Suprapubic skin (tissue), 4 donors: ENCODE measurements at places on chromosomes 12 and 14.
A peak's percentile ranks its signal among the peaks of the same experiment; 100 is the strongest.

DNA sequence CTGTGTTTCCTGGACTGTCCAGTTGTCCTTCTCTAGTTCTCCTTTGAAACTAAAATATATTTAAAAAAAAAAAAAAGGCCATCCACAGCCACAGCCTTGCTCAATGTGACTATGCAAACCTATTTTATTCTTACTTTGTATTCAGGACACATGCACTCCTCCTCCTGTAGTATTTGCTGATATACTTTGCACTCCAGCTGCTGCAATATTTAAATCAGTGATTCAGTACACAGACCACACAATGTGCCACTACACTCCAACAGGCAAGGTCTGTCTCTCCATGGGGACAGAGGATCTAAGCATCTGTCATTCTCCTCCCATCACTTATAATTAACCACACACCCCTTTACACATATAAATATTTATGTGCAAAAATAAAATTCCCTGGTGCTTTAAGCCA, 40.2 kb upstream of the CCDC196 start:
- no peak overlapping the region for H3K4me3 ChIP-seq
- no peaks in the 10 kb centered on the region for H3K27me3 ChIP-seq
- H3K36me3 ChIP-seq, result no peaks in the 10 kb centered on the region
- peaks cover 6% of the 10 kb centered on the region for H3K4me1 ChIP-seq
- DNase-seq, result no peak

DNA sequence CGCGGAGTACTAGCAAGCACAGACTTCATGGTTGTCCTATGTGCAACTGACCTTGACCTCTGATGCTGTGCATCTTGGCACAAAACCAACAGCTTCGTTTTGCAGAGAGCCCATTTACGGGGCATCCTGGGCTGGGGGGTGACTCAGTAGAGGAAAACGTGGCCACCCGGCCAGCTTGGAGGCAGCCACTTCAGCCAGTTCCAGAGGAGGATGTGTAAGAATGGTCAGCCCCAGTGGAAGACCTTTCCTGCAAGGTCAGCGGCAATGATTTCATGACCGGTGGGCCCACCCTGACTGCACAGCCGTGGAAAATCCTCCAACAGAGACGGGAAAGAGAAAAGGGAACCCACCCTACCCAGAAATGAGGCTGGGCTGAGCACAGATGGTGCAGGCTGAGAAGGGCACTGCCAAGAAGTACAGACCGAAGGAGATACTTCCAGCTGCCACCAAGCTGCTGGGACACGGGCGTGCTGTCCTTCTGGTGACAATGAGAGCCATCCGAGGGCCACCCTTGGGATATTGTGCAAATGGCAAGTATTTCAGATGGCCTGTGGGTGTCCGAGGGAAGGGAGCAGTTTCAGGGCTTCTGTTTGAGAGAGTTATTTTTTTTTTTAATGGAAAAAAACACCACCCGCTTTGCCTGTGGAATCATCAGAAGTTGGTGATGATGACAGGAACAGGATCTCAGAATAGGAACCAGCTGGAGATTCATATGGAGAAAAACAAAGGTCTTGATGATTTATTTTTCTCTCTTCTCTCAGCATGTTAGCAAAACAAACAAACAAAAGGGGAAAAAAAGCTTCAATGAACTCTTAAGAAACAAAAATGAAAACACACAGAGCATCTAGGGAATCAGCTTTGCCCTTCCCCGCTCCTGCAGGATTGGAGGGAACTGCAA, 120.2 kb upstream of the RFLNA start:
- H3K27me3 ChIP-seq, result peaks cover 3% of the 10 kb centered on the region
- H3K27ac ChIP-seq, result peak overlapping the region; percentile 18
- no peak overlapping the region for H3K4me3 ChIP-seq
- H3K4me1 ChIP-seq, result no peaks in the 10 kb centered on the region
- DNase-seq, result no peak

GRCh38 chr14:101409006-101409543, 152.2 kb upstream of the DIO3 start:
- H3K27me3 ChIP-seq, result peaks cover 15% of the 10 kb centered on the region
- H3K36me3 ChIP-seq, result no peaks in the 10 kb centered on the region
- DNase-seq, result no peak
- no peak overlapping the region for H3K4me3 ChIP-seq

- H3K4me1 ChIP-seq, result peaks cover 88% of the 10 kb centered on the region
- no peaks in the 10 kb centered on the region for H3K27me3 ChIP-seq
- no peaks in the 10 kb centered on the region for H3K36me3 ChIP-seq
- no peak overlapping the region for H3K27ac ChIP-seq
Observed at GRCh38 chr12:67275380-67275913, 6.3 kb downstream of the CAND1 start.

DNA sequence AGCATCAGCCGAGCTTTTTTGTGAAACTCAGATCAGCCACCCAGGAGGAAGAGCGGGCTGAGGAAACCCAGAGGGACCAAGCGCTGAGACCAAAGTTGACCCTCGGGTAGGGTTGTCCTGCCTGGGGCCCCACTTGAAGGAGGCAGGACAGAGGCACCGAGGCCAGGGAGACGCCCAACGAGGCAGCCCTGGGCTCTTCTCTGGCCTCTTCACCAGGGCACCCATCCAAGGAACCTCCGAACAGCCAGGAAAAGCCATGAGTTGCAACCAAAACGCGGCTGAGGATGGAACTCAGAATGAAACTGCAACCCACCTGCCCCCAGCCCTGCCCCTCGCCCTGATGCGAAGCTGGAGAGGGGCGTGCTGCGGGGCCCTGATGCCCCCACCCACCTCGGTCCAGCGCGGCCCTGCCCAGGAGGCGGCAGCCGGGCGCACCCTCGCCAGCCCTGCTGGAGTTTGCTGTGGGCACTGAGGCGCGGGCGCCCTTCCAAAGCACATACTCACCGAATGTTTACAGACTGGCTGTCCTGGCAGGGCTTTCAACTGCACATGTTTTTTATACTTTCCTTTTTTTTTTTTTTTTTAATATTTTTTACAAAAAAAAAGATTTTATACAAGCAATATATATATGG, 41.9 kb downstream of the JDP2 start:
- DNase-seq, result peak; percentile 70
- no peak overlapping the region for H3K4me3 ChIP-seq
- peaks cover 42% of the 10 kb centered on the region for H3K36me3 ChIP-seq
- H3K4me1 ChIP-seq, result peaks cover 18% of the 10 kb centered on the region
- no peaks in the 10 kb centered on the region for H3K27me3 ChIP-seq

DNA sequence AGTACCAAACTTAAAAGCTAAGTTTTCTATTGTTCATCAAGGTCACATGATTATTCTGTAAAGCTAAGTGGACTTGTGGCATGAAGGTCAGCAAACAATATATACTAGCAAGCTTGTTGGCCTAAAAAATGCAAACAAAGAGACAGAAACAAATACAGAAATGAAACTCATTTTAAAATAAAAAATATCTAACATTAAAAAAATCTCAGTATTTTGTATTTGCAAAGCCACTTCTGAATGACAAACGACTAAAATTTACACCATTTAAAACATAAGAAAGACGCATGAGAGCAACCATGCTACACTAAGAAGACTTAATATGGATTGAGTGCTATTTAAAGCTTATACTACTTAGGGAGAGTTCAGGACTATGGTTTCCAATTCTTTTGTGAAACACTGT, 72.8 kb upstream of the BBS10 start:
- peaks cover 6% of the 10 kb centered on the region for H3K4me1 ChIP-seq
- H3K4me3 ChIP-seq, result no peak overlapping the region
- no peak overlapping the region for H3K27ac ChIP-seq
- no peak for DNase-seq

DNA sequence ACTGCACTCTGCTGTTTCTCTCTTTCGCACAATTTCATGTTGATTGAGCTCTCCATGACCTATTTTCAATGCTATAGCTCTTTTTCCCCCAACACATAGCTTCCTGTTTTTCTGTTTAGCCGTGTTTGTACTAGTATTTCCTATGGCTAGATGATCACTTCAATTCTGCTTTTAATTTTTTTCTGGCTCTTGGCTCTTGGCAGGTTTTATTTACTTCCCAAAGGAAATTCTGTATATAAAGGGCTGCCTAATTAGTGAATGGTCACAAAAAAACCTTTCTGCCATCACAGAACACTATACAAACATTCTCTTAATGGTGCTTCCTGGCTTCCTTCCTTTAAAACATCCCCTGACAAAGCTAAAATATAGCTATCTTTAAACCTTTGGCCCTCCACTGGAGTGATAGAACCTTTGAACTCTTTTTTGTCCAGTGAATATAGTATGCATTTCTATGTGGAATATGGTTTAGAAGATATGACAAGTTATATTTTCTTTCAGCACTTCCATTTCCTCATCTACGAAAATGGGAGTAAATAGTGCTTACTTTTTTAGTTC, 88.2 kb downstream of the RASSF9 start:
- no peaks in the 10 kb centered on the region for H3K36me3 ChIP-seq
- H3K27me3 ChIP-seq, result no peaks in the 10 kb centered on the region
- no peak overlapping the region for H3K4me3 ChIP-seq
- no peak for DNase-seq

- H3K27ac ChIP-seq, result no peak overlapping the region
- no peak for DNase-seq
- peaks cover 6% of the 10 kb centered on the region for H3K36me3 ChIP-seq
Observed at GRCh38 chr12:108693751-108694150, 37.6 kb downstream of the CORO1C start.

DNA sequence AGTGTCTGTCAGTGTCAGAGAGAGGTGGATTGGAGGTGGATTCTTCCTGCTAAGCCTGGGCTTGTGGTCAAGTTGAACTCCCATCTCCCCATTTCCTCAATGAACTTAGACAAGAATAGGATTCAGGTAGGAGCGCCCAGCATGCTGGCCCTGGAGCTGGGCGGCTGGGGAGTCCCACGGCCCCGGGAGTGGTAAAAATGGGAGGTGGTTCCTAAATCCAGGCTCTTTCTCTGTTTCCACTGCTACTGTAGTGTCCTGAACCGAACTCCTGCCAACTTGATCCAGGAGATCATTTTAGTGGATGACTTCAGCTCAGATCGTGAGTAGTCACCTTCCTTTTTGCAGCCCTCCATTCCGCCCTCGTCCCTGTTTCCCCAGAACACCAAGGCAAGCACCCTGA, 65.1 kb downstream of the GALNT16 start:
- H3K4me1 ChIP-seq, result peaks cover 7% of the 10 kb centered on the region
- no peak overlapping the region for H3K27ac ChIP-seq
- H3K4me3 ChIP-seq, result no peak overlapping the region
- no peaks in the 10 kb centered on the region for H3K27me3 ChIP-seq
- peak; percentile 44 for DNase-seq

DNA sequence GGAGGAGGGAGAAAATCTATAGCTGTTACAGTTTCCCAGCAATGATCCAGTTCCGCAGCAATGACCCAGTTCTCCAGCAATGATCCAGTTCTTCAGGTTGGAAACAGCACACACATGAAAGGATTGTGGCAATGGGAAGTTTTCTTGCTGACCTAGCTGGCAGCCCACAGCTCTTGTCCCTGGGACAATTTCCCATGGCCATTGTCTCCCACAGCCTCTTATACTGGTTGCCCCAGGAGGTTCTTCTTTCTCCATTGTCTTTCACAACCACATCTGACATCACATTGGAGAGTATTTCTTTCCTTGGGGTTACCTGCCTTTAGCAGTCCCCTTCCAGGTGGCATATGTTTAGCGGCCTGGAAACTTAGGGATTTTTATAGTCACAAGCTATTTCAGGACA, 209.8 kb upstream of the PLEKHG7 start:
- no peaks in the 10 kb centered on the region for H3K36me3 ChIP-seq
- H3K4me1 ChIP-seq, result no peaks in the 10 kb centered on the region
- H3K27me3 ChIP-seq, result no peaks in the 10 kb centered on the region
- no peak overlapping the region for H3K27ac ChIP-seq
- DNase-seq, result no peak

DNA sequence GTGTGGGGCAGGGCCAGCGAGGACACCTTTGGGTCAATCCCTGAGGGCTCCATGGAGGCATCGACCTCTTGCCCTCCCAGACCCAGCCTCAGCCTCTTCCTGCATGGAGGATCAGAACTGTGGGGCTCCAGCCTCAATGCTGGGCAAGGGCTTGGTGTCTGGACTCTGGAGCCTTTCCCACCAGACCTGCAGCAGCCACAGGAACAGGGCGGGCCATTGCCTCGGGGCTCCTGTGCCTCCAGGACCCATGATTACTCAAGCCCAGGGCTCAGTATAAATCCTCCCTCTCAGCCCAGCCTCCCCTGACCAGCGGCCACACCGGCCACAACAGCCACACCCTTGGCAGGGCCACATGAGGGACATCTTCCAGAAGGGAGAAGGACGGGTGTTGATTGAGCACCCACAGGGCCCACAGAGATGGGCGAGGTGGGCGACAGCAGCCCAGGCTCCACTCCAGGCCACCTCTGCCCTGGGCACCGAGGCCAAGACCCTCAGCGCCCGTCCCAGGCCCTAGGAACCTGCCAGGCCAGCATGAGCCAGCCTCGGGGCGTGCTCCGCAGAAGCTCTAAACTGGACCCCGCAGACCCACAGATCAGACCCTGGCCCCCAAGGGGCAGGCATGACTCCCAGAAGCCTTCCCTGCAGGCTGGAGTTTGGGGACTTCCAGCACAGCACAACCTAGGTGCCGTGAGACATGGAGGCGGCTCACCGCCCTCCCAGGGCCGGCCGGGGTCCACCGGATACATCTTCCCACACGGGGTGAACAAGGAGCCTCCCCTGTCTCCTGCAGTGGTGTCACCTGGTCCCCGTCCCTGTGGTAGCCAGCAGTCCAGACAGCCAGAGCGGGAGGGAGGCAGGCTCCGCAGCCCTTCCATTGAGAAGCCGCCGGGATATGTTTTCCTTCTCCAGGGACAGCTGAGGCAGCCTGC, 25.1 kb downstream of the NCOR2 start:
- no peaks in the 10 kb centered on the region for H3K27me3 ChIP-seq
- DNase-seq, result peak; percentile 67
- H3K27ac ChIP-seq, result no peak overlapping the region
- H3K4me1 ChIP-seq, result peaks cover 81% of the 10 kb centered on the region

DNA sequence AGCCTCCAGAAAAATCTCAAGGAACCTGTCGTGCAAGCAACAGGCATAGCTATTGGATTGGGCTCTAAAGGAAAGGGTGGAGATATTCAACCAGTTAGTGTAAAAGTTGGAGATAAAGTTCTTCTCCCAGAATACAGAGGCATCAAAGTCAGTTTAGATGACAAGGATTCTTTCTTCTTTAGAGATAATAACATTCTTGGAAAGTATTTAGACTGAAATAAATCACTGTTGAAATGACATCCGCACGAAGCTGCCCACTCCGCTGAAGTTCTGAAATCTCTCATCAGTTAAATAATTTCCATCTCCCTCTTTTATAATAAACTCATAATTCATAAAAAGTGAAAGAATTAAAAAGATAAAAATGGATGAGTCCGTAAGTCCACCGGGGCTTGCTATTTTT, 1354.9 kb upstream of the TMEM132C start:
- no peak overlapping the region for H3K27ac ChIP-seq
- no peak for DNase-seq
- H3K4me1 ChIP-seq, result no peaks in the 10 kb centered on the region
- H3K36me3 ChIP-seq, result no peaks in the 10 kb centered on the region
